ENCODE measurements at places on chromosomes 2 and 18.

- no peak for DNase-seq
Measured at GRCh38 chr2:8994386-8994785, 9.1 kb downstream of the MBOAT2 start.

DNA sequence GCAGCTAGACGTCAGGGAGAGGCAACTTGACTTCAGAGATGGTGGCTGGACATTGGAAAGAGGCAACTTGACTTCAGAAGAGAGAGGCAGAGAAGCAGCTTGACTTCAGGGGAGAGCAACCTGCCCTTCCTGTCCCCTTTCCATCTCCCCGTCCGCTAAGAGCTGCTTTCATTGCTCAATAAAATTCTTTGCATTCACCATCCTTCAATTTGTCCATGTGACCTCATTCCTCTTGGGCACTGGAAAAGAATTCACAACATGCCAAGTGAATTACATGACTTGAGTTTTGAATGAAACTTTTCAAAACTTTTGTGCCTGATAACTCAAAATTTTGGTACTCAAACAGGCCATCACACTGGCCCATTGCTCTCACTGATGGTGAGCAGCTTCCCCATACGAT is 158.9 kb downstream of the DPP4 start:
- no peak for DNase-seq

DNA sequence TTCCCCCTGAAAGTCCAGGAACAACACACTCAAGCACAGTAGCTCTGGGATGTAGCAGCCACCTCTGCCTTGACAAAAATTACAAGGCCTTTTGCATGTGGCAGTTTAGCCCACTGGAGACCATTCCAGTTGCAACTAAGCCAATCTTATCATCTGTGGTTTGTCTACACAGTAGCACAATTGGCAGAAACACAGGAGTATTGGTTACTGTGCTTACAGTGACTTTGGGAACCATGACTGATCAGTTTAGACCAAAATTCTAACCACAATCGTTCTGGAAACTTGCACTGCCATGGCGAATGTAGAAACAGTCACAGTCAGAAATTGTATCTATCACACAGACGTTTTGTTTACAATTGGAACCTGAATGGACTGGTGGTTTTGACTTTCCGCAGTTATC is 403.7 kb upstream of the MEIS1 start:
- DNase-seq = no peak

DNA sequence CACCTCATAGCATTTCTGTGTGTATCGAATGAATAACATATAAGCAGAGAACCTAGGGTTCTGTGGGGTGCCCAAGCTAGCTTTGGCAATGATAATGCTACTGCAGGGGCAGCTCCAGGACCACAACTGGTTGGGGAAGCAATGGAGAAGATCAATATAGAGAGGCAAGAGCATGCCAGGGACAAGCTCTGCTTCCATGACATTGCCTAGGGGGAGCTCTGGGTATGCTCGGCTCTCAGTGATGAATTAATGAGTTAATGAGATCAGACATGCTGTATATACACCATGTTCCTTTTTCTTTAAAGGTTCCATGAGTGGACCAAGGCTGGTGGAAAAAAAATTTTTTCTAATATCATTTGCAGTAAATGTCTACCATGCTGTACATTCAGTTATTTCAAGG is 618.4 kb downstream of the BCL11A start:
- DNase-seq = no peak

DNA sequence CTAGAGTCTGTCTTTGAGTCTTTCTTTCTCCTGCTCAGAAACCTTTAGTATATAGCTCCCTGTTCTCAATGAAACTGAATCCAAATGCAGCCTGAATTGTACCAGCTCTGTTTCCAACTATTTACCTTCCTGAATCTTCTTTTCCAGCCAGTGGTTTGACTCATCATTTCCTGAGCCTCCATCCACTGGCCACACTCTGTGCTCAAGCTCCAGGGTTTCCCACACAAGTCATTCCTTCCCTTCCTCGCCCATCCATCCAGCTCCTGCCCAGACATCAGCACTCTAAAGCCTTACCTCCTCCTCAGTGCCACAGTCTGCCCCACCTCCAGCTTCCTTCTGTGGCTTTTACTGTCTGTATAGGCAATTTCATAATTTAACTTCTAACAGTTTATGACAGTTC is 233.6 kb upstream of the RASGRP3 start:
- DNase-seq = no peak

Data from CD4-positive, alpha-beta T cell treated with Interleukin-1 beta for 1 hour (primary cell).